ENCODE measurements at places on chromosomes 5 and 9.

DNA sequence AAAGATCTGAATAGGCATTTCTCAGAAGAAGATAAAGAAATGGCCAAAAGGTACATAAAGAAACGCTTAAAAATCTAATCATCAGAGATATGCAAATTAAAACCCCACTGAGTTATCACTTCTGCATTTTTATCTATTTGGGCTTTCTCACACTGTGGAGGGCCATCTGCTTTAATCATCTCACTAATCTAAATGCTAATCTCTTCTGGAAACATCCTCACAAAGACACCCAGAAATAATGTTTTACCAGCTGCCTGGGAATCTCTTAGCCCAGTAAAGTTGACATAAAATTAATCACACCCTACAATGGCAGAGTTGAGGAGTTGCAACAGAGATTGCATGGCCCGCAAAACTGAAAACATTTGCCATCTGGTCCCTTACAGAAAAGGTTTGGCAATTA is 407.9 kb upstream of the CYLC2 start:
- DNase-seq = no peak

DNA sequence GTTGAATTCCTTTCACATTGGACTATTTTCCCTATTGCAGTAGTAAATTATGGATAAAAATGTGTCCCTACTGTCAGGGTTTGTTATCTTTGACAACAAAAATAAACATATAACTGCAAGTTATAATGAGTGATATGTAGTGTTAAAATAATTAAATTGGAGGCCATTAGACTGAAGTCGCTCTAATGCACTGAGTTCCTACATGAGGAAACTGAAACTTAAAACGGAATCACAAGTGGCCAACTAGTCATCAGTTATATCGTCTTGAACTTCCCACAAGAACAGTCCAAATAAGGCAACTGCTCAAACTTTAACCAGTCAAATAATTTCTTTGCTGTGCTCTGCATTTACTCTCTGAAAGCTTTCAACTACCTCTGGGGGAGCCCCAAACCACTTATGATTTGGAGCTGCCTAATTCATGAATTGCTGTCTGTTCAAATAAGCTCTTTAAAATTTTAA is 2.1 kb upstream of the IFT74 start:
- DNase-seq = no peak

DNA sequence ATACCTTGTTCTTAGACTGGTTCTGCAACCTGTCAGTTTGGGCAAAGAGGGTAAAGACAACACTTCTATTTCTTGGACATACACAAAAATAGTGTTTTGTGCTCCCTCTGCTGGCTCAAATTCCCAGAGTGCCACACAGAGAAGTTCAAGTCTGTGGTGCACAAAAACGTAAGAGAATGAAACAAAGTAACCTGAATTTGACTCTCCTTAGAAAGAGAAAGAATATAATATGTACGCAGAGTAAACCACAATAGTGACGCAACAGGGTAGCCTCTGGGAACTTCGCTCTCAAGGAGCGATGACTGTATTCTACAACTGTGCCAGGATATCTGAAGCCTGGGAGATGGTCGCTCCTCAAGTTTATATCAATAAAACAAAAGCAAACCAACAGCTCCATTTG is 18.5 kb downstream of the DDX31 start:
- no peak for DNase-seq

DNA sequence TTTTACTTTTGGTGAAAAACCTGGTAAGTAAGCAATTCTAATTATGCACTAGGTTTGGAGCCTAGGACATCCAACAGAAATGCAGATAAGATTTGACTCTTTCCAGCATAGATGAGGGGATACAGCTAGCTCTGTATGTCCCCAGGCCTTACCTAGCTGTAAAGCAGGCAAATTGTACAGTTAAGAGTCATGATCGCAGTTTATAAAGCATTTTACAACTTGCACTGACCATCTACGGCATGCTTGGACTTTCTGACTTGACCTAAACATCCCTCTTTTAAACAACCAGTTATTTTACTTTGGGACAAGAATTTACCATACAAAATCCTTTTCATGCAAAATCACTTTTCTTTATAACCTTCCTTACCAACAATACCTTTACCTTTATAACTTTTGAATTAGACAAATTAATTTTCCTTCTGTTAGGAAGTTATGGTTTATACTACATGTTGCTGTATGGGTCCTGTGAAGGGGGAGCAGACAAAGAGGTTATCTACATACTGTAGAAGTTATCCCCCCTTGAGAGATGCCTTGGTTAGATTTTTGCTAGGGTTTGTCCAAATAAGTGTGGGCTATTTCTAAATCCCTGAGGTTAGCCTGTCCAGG is 36.8 kb downstream of the FGD3 start:
- DNase-seq = no peak

DNA sequence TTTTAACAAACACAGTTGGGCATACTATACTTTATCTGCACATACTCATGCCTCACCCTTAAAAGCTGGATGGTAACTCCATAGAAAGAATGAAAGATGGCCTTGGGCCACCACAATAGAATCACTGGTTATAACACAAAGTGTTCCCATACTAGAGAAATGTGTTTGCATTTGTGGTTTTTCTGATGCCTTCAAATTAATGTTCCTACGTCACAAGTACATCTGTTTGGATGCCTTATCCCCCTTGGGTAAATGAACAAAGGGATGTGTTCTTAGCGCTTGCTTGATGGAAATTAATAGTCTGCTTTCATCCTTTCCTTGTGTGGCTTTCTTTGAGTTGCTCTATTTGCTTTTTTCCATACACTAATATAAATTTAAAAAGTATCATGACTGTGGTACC is 291.1 kb upstream of the PDE4D start:
- no peak for DNase-seq

- no peak for DNase-seq
Measured at GRCh38 chr5:136212252-136212721, 19.3 kb upstream of the SMIM32 start.

GRCh38 chr9:133233681-133234432 is 24.8 kb upstream of the OBP2B start:
- no peak for DNase-seq

DNA sequence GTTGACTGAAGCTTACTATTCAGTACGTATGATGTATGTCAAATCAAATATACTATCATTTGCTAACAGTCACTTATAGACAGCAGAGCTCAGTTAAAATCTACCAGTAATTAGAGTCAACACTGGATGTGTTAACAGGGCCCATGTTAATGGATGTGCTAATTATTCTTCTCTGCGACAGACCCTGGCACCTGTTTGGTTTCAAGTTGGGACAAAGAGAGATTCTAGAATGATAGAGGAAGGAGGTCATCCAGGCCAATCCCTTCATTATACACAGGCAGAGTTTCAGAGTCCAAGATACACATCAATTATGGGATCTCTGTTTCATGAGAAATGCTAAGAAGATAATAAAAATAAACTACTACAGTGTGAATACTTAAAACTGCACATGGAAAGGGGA is 615.0 kb downstream of the ZNF608 start:
- no peak for DNase-seq

DNA sequence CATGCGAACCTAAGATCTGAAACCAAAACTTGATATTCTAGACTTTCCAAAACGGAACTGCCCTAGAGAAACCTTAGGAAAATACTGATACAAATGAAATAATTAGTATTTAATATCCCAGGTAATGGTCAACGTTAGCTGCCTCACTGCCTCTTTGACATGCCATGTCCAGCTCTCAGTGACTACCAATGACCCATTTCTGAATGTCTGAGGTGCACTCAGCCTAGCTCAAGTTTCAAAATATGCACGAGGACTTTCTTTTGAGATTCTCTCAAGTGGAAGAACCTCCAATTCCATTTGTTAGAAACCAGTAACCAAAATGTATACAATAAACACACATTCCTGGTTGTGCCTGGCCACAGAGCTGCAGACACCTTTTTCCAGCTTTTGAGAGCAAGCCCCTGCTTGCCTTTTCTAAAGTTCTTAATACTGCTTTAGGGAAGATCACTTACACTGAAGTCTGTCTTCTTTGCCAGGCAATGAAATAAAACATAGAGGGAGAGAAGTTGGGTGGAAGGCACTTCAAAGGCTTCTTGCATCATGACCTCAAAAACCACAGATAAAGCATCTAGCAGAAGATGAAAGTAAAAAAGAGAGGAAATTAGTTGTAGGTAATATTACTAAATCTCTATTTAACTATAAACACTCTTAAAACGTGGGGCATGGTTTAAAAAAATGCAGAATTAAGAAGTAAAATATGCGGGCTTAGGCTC is 87.9 kb downstream of the MRPS27 start:
- DNase-seq = no peak

DNA sequence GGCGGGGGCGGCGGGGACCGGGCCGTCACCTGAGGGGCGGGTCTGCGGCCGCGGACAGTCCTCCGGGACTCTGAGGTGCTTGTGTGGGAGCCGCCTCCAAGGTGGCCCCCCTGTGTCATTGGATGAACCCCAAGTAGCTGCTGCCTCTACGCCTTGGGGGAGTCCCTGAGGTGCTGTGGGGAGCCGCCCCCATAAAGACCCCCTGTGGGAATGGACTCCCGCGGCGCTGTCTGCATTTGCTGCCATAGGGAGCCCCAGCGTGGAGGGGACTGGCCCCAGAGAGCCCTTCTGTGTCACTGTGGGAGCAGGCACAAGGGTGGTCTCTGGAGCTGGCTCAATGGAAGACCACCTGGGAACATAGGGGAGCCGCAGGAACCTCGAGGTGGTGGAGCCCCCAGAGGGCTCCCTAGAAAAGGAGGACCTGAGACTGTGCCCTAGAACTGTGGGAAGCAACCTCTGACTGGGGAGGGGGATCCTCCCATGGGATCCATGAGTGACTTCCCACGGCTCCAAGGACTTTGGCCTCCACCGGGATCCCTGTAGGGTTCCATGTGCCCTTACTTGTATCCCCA is 412 bp downstream of the PHF24 start:
- DNase-seq = no peak

GRCh38 chr5:8316608-8317280 is 447.8 kb downstream of the MTRR start:
- no peak for DNase-seq

- DNase-seq = no peak
Measured at GRCh38 chr5:37109338-37109737, 139.8 kb downstream of the CPLANE1 start.
